NCI-H1048 (cell line): ENCODE measurements at places on chromosomes 16 and 17.

DNA sequence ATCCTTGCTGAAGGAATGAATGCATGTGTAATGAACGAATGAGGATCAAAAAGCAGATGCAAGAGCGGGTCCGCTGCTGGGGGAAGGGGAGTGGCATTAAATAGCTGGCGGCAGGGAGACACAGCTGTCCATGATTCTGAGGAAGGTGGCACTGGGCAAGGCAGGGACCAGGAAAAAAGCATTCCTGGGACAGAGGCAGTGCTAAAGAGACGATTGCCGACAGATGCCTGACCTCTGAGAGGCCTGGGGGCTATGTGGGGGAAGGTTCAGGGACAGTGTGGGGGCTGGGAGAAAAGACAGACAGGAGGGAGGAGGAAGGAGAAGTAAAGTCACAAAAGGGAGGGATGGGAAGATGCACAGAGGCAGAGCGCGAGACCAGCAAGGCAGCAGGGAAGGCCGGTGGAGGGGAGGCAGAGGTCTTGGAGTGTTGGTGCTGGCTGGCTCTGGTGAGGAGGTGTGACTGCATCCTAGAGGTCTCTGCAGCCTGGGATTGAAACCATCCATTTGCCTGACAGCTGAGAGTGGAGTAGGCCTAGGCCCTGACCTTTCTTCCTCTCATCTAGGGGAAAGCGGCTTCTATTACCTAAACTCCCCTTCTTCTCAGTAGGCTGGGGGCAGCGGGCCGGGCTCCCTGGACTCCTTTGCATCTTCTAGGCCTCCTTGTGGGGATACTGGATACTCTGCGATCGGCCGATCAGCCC, 109.9 kb downstream of the SDK2 start:
- no peak for DNase-seq

- no peak for DNase-seq
Observed at GRCh38 chr16:56198006-56198754, 6.9 kb downstream of the GNAO1 start.

GRCh38 chr16:3907586-3907985, 27.1 kb upstream of the CREBBP start:
- no peak for DNase-seq

DNA sequence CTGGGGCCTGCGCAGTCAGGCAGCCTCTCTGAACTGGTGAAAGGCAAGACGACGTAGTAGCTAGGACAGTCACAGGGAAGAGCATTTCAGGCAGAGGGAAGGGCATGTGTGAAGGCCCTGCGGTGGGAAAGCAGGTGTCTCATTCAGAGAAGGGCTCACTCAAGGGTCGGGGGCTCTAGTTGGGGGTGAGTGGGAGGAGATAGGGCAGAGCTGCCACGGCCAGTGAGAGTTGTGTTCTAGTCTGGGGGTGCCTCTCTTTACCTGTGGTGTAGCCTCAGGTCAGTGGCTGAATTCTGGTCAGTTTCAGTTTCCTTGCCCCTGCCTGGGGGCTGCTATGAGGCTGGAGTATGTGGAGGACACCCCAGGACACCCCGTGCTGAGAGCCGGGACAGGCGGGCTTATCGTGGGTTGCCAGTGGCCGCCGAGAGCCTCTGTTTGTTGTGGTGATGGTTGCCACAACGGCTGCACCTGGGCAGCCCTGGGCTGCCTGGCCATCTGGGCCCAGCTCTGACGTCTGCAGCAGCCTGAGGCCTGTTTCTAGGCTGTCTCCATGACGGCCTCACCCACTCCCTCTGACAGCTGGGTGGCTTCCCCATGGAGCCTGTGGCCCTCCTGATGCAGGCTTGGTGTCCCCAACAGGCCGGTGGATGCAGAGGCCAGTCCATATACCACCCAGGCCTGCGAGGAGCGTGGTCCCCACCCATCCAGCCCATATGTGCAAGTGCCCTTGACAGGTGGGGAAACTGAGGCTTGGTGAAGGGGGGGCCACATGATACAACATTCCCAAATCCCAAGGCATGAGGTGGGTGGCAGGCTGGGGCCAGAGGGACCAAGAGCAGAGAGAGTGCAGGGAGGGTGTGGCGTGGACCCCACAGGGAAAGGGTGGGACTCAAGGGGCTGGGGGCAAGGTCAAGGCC, 10.8 kb downstream of the MAP2K3 start:
- DNase-seq = no peak

DNA sequence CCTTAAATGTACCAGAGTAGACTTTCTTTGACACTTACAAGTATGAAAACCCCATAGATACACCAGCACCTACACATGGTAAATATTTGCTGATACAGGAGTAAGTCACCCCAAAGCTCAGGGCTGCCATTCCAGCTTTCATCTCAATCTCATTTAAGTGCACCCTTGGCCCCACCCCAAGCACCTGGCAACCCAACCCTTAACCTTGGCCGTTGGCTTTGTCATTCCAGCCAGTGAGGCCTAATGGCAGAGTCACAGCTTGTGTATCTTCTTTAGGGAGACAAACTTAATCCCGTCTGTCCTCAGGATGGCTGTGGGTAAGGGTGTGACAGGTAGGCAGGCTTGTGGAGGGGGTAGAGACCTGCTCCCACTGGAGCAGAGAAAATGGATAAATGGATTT, 31.5 kb upstream of the TMEM220 start:
- DNase-seq = no peak

DNA sequence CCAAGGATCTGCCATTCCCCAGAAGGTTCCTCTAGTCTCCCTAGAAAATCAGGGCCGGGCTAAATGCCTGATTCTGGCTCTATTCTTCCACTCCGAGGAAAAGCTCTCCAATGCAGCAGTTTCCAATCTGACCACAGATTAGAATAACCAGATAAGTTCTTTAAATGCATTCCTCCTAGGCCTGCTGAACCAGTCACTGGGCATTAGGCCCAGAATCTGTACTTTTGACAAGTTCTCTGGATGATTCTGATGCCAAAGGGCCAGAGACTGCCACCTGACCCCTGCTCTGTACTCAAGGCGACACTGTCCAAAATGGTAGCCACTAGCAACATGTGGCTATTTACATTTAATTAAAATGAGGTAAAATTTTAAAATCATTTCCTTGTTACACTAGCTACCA, 22.3 kb downstream of the MAP3K14 start:
- DNase-seq = no peak

DNA sequence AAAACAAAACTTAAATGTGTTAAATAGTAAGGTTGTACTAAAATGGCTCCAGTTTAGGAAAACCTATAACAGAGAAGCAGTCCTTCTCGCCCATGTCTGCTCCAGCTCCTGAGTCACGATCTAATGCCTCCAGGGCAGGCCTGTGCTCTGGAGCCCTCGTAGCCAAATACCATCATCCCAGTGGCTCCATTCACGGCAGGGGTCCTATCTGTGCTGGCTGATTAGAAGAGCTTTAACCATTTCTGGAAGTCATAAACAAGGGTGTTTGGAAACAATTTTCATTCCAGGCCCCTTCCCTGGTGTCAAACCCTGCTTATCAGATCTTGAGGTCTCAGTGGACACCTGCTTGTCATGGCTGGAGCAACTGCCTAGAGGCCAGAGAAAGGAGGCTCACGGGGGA, 336.9 kb downstream of the SOX9 start:
- no peak for DNase-seq

- DNase-seq = no peak
Observed at GRCh38 chr17:34579017-34579946, at the start of gene TMEM132E. Gene TMEM132E, plus strand, starts transcription at chr17:34579582. Its CDS starts 1,495 bp downstream, at chr17:34581077.

DNA sequence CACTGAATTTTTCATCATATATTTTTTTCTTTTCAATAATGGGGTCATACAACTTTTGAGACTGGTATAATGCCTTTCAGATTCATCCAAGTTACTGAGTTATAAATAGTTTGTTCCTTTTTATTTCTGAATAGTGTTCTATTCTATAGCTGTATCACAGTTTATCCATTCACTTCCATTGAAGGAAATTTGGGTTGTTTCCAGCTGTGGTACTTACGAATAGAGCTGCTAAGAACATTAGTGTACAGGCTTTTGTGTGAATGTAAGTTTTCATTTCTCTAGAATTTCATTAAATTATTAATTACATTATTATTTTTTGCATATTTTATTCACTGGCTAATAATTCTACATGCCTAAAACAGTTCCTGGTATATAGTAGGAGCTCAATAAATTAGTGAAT, 52.9 kb downstream of the SNTB2 start:
- DNase-seq = no peak

DNA sequence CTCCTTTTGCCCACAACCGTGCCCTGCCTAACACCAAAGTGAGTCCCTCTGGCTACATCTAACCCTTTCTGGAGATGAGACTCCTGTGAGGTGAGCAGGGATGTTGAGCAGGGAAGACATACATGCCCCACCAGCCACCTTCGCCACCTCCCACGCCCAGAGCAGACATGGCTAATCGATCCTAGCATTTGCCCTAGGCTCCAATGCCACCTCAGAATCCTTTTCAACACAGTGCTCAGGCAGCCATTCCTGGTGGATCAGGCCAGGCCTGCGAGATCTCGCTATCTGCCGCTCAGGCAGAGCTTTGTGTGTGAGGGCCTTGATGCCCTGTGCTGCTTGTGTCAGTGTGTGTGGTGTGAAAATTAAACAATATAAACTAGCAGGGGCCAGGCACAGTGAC, 21.0 kb downstream of the SCGB1C2 start:
- no peak for DNase-seq

- no peak for DNase-seq
Observed at GRCh38 chr17:72813481-72813880, 279.0 kb downstream of the SLC39A11 start.

DNA sequence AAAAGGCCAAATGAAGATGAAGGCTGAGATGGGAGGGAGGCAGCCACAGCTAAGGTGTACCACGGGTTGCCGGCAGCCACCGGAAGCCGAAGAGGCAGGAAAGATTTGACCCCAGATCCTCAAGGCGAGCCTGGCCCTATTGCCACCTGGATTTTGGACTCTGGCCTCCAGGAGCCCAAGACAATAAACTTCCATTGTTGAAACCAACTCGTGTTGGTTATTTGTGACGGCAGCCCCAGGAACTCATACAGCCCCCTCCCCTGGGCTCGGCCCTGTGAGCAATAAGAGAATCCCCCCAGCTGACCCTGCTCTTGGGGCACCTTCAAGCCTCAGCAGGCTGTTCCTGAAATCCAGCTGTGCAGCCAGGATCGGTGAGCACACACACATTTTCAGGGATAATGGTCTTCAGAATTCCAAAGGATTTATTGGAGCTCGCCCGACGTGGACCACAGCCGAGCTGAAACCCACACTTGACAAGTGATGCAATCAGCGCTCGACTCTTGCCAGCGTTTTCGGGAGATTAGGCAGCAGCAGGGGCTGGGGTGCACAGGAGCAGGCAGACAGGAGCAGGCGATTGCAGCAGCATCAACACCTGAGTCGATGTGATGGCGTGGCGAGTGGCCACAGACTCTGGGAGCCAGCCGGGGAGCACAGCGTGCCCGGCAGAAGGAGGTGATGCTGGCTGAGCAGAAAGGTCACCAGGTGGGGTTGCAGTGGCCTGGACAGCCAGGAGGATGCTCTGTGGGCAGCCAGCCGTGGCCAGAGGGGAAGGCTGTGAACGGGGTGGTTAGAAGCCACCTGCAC, 22.4 kb upstream of the CBX4 start:
- no peak for DNase-seq

DNA sequence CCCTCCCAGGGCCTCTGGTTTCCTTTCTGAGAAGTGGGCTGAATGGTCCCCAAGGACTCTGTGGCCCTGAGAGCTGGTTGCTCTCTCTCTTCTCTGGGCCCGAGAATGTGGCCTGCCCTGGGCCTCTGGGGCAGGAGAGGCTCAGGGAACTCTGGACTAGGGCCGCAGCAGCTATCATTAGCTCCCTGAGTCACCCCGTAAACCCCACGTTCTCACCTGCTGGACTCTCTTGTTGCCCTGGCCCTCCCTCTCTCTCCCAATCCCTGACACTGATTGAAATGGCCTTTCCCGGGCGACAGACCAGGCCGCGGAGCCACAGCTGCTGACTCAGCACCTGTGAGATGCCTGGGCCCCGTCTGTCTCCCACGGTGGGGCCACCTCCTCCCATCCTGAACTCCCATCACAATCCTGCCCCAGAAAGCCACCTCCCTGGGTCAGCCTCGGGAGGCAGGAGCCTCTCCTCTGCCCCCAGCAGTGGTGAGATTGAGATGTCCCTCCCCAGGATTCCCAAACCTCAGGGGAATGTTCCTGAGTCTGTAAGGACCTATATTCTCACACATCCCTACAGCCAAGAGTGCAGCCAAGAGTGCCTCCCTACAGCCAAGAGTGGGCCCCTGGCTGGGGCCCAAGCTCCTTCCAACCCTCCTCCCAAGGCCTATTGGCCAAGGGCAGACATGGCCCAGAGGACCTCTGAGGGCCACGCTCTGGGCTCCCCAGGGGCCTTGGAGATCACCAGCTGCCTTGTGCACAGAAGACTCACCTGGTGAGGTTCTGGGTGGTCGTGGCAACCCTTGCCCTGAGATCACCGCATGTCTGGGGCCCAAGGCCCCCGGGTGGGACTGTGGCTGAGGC, 470 bp downstream of the TRPV3 start:
- DNase-seq = no peak

- no peak for DNase-seq
Observed at GRCh38 chr16:67697422-67698185, 21.5 kb downstream of the GFOD2 start.

- no peak for DNase-seq
Observed at GRCh38 chr17:7688808-7689316, 585 bp downstream of the WRAP53 start.

DNA sequence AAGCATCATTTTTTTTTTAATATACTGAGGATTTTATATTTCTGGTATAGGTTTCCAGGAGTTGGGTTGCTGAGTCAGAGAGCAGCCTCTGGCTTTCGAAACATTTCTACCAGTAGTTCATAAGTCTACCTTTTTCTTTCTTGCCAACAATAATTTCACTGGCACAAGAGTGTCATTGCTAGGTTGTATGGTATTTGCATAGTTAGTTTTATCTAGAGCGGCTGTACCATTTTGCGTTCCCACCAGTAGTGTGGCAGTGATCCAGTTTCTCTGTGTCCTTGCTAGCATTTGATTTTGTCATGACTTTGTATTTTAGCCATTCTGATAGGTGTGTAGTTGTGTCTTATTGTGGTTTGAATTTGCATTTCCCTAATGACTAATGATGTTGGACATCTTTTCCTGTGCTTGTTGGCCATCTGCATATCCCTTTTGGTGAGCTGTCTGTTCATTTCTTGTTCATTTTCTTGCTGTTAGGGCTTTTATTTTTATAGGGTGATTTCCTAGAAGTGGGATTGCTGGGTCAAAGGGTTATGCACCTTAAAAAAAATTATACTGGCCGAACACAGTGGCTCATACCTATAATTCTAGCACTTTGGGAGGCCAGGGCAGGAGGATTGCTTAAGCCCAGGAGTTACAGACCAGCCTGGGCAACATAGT, 39.9 kb downstream of the SNX29 start:
- DNase-seq = no peak

DNA sequence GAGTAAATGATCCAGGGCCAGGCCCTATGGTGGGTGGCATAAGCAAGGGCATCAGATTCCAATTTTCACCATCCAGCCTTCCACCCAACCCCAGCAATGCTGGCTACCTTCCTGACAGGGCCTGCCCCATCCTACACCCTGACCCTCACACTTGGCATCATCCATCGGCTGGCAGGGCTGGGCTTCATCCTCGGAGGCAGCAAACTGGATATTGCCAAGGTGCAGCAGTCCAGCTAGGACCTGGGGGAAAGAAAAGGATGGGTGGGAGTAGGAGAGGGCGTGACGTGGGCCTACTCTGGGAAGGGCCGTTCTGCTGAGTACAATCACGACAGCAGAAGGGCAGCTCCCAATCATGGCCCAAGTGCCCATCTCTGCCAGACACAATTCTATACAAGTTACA, 23.5 kb downstream of the MYO19 start:
- no peak for DNase-seq

GRCh38 chr17:38550661-38551060, 55.1 kb downstream of the SRCIN1 start:
- DNase-seq = no peak

- DNase-seq = no peak
Observed at GRCh38 chr17:59366773-59367656, 35.6 kb downstream of the YPEL2 start.
